EL (cell line): ENCODE measurements at places on chromosomes 13 and 19.

- DNase-seq = no peak
Observed at GRCh38 chr13:50668049-50668448, 175.4 kb downstream of the DLEU7 start.

DNA sequence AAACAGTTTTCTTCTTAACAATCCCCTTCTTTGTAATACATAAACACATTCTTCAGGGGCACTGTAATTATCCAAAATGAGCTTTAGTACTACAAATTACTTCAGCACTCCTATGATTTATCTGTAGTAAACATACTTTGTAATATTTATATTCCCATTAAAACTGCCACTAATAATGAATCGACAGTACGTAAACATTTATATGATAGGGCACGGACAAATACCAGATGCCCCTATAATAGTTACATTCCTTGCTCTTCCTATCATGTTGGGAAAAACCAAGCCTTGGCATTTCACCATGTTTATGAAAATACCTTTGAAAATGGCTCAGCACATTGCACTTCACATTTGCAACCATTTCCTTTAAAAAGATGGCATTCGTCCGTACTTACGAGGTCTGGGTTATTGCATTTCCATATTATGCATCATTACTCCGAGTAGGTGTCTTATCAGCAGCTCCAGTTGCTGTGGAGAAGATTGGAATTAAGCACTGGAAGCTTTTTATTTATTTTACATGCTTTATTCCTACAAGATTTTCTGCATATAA lies 1043.4 kb downstream of the DIAPH3 start:
- no peak for DNase-seq

GRCh38 chr13:63901630-63902029 lies 2486.0 kb upstream of the PCDH20 start:
- DNase-seq = no peak

- peak; percentile 9 for DNase-seq
Observed at GRCh38 chr19:51094696-51095279, 12.1 kb upstream of the KLK14 start.

DNA sequence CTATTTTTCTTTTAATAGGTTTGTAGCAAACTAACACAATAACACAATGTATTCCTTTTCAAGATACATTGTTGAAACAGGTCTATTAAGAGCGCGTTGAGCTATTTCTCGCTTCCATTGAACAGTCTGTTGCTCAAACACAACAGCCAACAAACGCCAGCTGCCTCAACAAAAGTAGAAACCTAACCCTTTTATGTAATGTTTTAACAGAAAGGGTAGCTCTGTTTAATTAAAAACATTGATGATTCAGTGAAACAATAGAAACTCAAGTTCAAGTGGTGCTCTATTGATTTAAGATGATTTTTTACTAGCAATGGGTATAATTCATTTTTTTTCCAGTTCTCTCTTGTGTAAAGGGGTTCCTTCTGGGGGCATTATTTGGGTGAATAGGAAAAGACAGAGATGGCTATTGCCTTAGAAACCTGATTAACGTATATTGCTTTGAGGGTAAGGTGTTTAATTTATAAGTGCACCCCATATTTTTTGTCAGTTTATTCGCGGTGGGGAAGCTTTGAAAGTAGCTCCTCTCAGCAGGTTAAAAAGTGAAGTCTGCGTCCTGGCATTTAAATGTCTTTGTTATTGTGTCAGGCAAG lies 14.9 kb downstream of the ZIC2 start:
- DNase-seq = no peak

DNA sequence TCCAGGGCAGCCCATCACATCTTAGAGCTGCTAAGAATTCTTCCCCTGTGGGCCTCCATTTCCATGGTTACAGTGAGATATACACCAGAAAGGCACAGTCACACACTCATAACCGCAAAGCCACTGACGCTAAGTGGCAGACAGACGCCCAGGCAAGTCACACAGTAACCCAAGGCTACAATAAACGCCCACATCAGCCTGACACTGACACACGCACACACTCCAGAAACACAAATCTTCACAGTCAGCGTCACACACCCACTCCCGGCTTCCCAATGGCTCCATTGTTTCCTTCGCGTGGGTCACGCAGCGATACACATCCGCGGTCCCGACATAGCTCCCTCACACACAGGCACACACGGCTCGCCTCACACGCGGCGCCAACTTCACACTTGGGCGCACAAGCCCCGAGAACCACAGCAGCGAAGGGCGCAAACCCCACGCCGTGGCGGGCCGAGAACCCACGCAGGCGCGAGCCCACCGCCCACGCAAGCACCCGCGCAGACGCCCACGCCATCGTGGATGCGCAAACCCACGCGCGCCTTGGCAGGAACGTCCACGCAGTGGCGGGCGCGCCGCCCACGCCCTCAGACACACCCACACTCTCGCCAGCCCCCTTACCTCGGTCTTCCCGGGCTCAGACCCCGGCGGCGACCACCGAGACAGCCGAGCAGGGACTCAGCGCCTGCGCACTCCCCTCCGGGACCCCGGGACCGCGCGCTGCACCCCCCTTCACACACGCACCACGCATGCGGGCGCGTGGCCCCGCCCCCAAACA lies at the start of gene ZNF667:
Gene ZNF667, minus strand, starts transcription at position 695 of the 778 bp plus-strand sequence. CDS start 14,975 bp downstream, outside the sequence.
- DNase-seq = peak; percentile 44

- no peak for DNase-seq
Observed at GRCh38 chr13:73259061-73260017, 200.5 kb downstream of the KLF5 start.

GRCh38 chr13:100610391-100611347 lies 22.1 kb upstream of the GGACT start:
- DNase-seq = no peak

DNA sequence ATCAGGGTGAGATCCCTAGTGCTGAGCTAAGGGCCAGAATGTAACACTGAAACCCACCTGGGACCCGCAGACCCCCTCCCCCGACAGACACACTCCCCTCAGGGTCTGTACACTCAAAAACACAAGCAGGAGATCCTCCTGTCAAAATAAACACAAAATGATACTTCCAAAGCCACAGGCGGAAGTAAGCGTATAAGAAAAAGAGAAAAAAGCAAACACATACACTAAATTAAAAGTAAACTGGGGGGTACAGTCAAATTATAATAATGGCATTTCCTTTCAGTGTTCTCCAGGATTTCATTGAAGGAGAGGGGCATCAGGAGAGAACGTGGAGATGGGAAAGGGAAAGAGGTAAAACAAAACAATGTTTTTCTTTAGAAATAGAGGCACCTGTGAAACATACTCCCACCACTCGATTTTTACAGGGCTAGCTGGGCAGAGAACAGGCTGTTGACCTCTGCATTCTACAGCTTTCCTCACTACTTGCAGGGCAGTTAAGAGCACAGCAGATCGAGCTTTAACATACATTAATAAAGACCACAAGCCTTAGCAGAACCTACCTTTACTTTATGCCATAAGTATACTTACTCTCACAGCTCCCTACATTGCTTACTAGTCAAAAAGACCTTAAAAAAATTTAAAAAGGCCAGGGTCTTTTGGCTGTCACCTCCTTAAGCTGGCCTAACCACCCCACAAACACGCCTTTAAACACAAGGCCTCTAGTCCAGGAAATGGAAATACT lies 5.3 kb downstream of the ZIC5 start:
- DNase-seq = no peak

DNA sequence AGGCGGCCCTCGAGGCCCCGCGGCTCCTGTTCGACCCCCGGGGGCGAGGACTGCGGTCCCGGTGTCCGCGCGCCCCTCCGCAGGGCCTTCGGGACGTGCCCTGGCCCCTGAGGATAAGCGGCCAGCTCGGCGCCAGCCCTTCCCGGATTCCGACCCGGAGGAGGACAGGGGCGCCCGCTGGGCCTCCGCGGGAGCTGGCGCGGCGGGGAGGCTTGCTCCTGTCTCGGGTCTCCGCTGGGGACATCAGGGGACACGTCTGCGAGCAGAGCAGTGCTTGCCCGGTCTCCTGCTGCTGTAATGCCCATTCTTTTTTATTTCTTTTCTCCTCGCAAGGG lies 829 bp downstream of the B3GLCT start:
- DNase-seq = peak; percentile 47

DNA sequence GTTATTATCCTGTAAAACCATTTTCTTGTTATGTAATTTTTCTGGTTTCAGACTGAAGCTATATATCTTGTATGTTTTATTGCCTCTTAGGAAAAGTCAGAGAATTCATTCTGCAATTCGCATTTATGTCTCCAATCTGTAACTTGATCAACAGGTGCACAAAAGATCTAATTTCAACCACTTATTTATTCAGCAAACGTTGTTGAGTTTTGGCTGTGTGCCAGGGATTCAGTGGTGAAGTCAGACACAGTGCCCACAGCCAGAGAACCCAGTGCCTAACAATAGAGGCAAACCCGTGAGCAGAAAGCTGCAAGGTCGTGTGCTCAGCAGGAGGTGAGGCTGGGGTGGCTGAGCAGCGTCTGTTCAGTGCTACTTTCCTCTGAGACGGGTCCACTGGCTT lies 119.5 kb upstream of the MCF2L start:
- DNase-seq = no peak

DNA sequence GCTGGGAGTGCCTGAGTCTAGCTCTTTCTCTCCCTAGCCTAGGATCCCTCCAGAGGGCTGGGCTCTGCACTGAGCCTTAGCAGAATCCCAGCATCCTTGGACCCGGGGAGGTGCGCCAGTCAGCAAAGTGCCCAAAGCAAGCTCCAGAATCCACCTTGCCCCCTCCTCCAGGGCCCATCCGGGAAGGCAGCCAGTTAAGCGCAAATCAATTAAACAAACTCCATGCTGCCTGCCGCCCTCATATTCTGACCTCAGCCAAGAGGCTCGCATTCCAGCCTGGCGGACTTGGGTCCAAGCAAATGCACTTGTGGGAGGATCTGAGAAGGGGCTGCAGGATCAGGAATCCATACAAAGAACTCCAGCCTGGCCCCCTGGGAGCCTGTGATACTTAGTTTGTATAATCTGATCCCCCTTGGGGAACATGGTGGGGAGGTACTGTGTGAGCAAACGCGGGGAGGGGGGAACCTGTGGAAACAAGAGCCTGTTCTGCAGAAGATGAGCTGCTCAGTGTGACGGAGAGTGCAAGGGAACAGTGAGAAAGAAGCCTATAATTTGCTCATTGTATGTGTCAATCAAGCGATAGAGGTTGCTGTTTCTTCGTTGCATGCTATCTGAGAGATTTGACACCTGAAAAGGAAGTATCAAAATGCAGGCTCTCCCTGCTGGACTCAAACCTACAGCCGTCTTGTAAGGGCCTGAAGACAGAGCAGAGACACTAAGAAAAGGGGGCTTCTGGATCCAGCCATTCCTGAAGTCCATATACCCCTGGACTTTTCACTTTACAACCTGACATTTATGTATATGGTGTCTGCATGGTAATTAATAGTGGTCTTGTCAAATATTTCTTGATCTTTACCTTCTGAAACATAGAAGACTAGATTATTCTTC lies 29.4 kb downstream of the ZNRF4 start:
- no peak for DNase-seq

GRCh38 chr19:15194938-15195337 lies 5.9 kb downstream of the NOTCH3 start:
- DNase-seq = peak; percentile 42

DNA sequence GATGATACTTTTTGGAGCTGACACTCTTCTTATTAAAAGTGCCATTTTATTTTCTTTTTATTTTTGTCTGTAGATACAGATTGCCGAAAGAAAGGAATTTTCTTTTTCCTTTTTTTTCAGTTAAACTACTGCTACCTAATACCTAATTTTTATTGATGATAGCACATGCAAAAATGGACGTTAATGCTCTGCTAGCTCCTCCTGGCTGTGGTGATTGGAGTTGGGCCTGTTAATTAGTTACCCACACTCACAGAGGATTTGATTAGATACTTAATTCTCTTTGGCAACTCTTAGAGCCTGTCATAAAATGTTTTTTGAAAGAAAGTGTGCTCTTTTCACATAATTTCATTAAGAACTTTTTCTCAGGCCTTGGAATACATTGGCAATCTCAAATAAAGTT lies 366.8 kb downstream of the DCT start:
- DNase-seq = no peak

DNA sequence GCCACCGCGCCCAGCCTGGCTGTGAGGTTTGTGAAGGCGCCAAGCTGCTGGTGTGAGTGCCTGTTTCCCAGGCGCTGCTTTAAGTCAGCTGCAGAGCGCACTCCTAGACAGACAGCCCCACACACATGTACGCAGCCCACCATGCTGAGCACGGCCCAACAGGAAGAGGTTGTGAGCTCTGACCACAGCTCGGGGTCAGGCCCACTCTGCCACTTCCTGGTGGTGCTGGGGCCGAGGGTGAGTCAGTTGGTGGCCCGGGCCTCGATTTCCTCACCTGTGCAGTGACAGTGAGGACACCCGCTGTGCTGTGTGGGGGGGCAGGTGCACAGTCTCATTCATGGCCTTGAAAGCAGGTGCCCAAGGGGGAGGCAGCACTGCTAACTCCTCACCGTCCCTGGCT lies 106.7 kb downstream of the KDM4B start:
- no peak for DNase-seq

DNA sequence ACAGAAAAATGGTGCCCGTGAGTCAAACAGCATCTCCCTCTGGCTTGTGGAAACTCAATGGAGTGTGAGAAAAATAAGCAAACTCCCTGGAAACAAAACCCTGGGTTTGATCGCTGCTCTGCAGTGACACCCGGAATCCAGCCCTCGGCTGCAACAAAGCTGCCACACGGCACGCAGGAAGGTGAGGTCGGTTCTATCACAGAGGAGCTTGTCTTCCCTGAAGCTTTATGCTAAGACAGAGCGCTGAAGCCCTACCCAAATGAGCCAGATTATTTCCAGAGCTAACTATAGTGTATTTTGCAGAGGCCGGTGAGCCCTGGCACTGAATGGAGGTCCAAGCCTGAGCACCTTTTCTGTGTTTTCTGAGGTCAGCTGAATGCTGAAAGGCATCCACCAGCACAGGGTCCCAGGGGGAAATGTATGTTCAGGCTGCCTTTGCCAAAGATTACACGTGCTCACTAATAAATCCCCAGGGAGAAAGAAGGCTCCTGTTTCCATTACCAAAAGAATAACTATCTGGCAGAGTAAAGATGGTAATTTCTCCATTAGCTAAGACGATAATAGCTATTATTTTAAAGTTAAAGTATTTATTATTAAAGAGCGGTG lies 77.8 kb downstream of the TSHZ3 start:
- DNase-seq = no peak

DNA sequence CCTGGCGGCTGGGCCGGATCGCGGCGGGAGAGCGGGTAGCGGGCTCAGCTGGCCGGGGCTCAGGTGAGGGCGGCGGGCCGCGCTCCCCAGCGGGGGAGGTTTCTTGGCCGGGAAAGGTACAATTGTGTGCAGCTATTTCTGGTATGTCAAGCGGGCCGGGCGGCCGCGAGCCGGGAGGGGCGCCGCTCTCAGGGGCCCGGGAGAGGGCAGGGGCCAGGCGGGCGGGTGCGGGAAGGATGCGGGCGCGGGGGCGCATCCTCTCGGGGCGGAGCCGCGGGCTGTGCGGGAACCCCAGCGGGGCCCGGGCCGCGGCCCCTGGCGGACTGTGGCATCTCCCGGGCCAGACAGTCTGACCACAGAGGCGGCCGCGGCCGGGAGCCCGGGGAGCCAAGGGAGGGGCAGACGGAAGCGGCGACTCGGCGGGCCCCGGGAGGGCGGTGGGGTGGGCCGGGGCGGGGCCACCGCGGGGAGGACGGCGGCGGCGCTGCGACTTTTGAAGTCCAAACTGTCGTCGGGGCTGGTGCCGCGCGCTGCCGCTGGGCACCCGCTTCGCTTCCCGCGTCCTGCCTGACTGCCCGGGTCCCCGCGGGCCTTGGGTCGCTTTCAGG lies at the start of gene LMO7:
Gene LMO7, plus strand, starts transcription at position 503 of the 608 bp plus-strand sequence. CDS start 328 bp downstream, outside the sequence.
- peak; percentile 78 for DNase-seq

GRCh38 chr19:41862445-41862986 lies 2.5 kb downstream of the RPS19 start:
- no peak for DNase-seq

- no peak for DNase-seq
Observed at GRCh38 chr19:616062-616700, 17.2 kb downstream of the POLRMT start.
